T-helper 17 cell (primary cell): ENCODE measurements at places on chromosomes 16 and 17. TPM values are rescaled to one million over a fixed set of nuclear protein-coding genes. Genes with fewer than 3 reads are reported as not detected.

Gene KRT23
- not detected for total RNA-seq

DNA sequence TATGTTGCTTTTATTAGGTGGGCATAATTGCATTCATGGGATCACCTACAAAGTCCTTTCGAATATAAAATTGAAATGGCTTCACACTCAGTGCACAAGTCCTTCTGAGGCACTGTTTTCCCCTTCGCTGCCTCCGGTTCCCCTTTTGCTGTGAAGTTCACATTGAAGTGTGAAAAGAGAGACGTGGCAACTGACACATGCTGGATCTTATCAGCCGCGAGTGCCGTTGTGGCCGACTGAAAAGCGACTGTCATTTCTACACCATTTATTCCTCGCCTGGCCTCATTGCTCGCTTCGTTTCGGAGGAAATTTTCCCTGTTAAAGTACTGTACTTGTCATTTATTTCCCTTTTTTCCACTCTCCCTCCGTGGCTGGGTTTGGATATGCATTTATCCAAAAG is 423.5 kb downstream of the MAF start:
- no peak for DNase-seq

GRCh38 chr16:1620391-1620790 is 8.2 kb downstream of the CRAMP1 start:
- no peak for DNase-seq

GRCh38 chr17:49964303-49964768 is 4.7 kb upstream of the DLX4 start:
- no peak for DNase-seq

DNA sequence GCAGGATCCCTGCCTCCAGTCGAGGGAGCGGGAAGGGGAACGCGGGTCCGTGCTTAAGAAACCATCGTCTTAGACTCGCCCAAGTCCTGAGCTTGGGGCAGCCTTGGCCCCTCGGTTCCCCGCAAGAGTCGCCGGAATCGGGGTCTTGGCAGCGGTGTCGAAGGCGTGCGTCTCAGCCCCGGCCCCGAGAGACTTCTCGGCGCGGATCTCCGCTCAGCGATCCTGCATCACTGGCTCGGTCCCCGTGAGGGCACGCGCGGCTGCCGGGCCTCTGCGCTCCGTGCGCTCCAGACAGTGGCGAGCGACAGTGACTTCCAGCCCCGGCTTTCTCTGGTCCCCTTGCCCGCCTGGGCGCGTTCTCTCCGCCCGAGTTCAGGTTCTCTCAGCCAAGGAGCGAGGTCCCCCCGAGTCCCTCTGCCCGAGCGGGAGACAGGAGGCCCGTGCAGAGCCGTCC is 380 bp downstream of the HS3ST3A1 start:
- no peak for DNase-seq

GRCh38 chr17:4965311-4965986 is 2.2 kb downstream of the SPAG7 start:
- no peak for DNase-seq

DNA sequence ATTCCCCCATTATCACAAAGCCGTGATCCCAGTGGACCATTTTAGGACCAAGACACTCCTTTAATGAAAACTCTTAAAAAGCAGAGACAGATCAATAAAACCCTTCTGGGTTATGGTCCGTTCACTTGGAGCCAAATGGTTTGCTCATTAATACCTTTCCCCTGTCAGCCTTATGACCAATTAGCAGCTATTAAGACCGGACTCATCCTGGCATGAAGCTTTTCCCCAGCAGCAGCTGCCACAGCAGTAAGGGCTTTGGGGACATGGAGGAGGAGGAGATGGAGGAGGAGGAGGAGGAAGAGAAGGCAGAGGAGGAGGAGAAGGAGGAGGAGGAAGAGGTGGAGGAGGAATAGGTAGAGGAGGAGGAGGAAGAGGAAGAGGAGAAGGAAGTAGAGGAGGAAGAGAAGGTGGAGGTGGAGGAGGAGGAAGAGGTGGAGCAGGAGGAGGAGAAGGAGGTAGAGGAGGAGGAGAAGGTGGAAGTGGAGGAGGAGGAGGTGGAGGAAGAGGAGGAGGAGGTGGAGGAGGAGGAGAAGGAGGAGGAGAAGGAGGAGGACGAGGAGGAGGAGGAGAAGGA is 50.1 kb upstream of the IRX3 start:
- no peak for DNase-seq

Gene MYH1
- not detected for total RNA-seq
